ENCODE measurements at places on chromosomes 3 and 15. TPM values are rescaled to one million over a fixed set of nuclear protein-coding genes. Genes with fewer than 3 reads are reported as not detected.
A peak's percentile ranks its signal among the peaks of the same experiment; 100 is the strongest.

- no peak overlapping the region for H3K4me3 ChIP-seq
- no peak for DNase-seq
- H3K4me1 ChIP-seq, result no peaks in the 10 kb centered on the region
- no peaks in the 10 kb centered on the region for H3K27me3 ChIP-seq
- H3K36me3 ChIP-seq, result no peaks in the 10 kb centered on the region
Observed at GRCh38 chr3:171950373-171950772, 89.0 kb upstream of the FNDC3B start.

- no peak overlapping the region for H3K27ac ChIP-seq
- H3K36me3 ChIP-seq, result no peaks in the 10 kb centered on the region
- DNase-seq, result no peak
- H3K4me3 ChIP-seq, result no peak overlapping the region
- no peaks in the 10 kb centered on the region for H3K27me3 ChIP-seq
- no peaks in the 10 kb centered on the region for H3K4me1 ChIP-seq
Observed at GRCh38 chr3:190560013-190560895, 46.4 kb downstream of the IL1RAP start.

DNA sequence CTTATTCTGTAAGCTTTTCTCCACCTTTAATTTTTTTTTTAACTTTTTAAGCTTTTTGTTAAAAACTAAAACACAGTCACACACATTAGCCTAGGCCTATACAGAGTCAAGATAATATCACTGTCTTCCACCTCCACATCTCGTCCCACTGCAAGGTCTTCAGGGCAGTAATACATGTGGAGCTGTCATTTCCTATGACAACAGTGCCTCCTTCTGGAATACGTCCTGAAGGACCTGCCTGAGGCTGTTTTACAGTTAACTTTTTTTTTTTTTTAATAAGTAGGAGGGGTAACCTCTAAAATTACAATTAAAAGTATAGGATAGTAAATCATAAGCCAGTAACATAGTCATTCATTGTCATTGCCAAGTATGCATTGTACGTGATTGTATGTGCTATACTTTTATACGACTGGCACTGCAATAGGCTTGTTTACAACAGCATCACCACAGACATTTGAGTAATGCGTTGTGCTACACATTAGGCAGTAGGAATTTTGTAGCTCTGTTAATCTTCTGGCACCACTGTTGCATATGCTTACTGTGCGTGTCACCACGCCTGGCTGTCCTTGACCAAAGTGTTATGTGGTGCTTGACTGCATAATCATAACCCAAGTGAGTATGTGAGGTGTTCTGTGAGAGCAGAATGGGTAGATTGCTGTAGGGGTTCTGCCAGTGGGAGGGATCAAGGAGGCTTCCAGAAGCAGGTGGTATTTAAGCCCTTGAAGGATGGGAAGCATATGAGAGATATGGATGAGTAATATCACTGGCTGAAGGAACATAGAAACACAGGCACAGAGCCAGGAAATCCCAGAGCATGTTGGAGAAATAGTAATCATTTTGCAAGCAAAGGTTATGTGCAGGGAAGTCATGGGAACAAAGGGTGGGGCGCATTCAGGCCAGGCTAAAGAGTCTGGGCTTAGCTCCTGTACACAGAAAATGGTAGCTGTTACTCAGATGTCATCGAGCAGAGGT, 18.3 kb downstream of the FBXO22 start:
- no peak overlapping the region for H3K4me3 ChIP-seq
- H3K4me1 ChIP-seq, result no peaks in the 10 kb centered on the region
- peaks cover 10% of the 10 kb centered on the region for H3K36me3 ChIP-seq
- DNase-seq, result no peak
- H3K27ac ChIP-seq, result no peak overlapping the region
- H3K27me3 ChIP-seq, result no peaks in the 10 kb centered on the region

- H3K36me3 ChIP-seq, result no peaks in the 10 kb centered on the region
- no peak for DNase-seq
- no peaks in the 10 kb centered on the region for H3K4me1 ChIP-seq
- H3K27ac ChIP-seq, result no peak overlapping the region
- no peak overlapping the region for H3K4me3 ChIP-seq
- H3K27me3 ChIP-seq, result no peaks in the 10 kb centered on the region
Observed at GRCh38 chr3:166005126-166005525, 167.9 kb upstream of the BCHE start.

DNA sequence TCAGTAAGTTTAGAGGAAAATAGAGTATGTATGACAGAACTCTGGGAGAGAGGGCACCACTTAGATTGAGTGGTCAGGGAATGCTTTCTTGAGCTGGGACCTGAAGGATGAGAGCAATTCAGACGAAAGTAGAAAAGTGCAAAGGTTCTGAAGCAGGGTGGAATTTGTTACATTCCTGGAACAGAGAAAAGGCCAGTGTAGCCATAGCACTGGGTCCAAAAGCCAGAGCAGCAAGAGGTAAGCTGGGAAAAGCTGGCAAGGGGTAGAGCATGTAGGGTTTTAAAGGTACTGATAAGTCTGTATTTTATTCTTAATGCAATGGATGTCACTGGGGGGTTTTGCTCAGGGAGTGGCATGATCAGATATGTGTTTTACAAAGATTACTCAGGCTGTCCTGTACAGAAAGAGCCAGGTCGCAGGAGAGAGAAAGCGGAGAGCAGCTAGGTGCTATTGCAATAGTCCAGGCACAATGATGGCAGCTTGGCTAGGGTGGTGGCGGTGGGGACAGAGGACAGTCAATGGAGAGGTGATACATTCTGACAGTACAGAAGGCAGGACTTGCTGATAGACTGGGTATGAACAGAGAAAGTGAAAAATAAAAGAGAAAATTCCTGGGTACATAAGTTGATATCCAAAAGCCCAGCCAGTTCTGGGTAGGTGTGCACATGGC, 17.0 kb downstream of the FSTL1 start:
- no peak for DNase-seq
- H3K36me3 ChIP-seq, result no peaks in the 10 kb centered on the region
- peak overlapping the region; percentile 63 for H3K27ac ChIP-seq
- no peaks in the 10 kb centered on the region for H3K4me1 ChIP-seq

DNA sequence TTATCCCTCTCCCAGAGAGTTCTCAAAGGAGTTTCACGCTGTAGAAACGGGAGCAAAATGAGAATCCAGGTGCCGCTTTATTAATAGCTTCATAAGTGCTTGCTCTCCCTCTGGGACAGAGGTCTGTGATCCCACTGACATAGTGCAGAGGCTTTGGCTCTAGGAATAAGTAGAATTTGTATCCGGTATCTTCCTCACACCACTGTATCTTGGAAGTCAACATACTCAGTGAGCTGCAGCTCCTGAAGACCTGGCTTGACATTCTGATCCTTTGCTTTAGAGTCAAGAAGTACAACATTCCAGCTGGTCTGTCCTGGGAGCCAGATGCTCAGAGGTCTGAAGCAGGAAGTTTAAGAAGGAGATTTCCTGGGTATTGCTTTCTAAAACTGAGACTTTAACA, 323.0 kb downstream of the LPP start:
- H3K4me3 ChIP-seq, result no peak overlapping the region
- H3K4me1 ChIP-seq, result no peaks in the 10 kb centered on the region
- H3K27me3 ChIP-seq, result no peaks in the 10 kb centered on the region
- no peak overlapping the region for H3K27ac ChIP-seq
- no peak for DNase-seq

GRCh38 chr3:7393944-7394605, 533.2 kb downstream of the GRM7 start:
- H3K27me3 ChIP-seq, result no peaks in the 10 kb centered on the region
- H3K4me1 ChIP-seq, result no peaks in the 10 kb centered on the region
- no peak overlapping the region for H3K4me3 ChIP-seq
- no peak for DNase-seq
- no peaks in the 10 kb centered on the region for H3K36me3 ChIP-seq

DNA sequence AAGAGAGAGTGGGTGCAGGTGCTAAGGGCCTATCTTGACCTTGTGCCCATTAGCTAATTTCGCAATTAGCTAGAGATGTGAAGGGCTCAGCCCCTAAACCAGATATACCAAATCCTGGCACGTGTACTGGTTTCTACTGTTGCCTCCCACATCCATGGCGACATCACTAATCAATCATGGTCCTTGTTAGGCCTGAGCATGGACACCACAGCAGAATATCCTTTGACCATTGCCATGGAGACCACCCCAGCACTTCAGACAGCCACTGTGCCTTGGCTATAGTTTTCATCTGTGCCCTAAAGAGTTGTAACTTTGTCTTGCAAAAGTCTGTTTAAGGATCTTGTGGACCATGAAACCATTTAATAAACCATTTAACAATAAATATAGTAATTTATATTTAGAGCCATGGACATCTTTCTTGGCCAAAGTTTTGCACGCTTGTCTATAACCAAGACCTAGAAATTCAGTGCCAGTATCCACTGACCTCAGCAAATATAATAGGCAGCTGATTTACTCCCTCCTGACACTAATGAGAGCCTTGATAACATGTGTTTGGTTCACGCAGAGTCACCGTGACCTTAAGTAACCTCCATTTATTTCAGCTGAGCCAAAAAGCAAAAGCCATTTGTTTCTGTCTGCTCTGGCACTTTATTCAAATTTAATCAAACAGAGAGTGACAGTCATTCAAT, 43.4 kb downstream of the COLQ start:
- H3K4me3 ChIP-seq, result no peak overlapping the region
- no peak overlapping the region for H3K27ac ChIP-seq
- no peak for DNase-seq
- no peaks in the 10 kb centered on the region for H3K4me1 ChIP-seq
- no peaks in the 10 kb centered on the region for H3K36me3 ChIP-seq

GRCh38 chr3:117793622-117794265, 1084.2 kb downstream of the TUSC7 start:
- H3K36me3 ChIP-seq, result no peaks in the 10 kb centered on the region
- no peaks in the 10 kb centered on the region for H3K4me1 ChIP-seq
- H3K4me3 ChIP-seq, result no peak overlapping the region
- DNase-seq, result no peak
- H3K27ac ChIP-seq, result no peak overlapping the region

GRCh38 chr3:21704796-21705195, 46.2 kb downstream of the ZNF385D start:
- no peaks in the 10 kb centered on the region for H3K27me3 ChIP-seq
- no peaks in the 10 kb centered on the region for H3K36me3 ChIP-seq
- no peak overlapping the region for H3K4me3 ChIP-seq
- H3K4me1 ChIP-seq, result no peaks in the 10 kb centered on the region
- no peak for DNase-seq

DNA sequence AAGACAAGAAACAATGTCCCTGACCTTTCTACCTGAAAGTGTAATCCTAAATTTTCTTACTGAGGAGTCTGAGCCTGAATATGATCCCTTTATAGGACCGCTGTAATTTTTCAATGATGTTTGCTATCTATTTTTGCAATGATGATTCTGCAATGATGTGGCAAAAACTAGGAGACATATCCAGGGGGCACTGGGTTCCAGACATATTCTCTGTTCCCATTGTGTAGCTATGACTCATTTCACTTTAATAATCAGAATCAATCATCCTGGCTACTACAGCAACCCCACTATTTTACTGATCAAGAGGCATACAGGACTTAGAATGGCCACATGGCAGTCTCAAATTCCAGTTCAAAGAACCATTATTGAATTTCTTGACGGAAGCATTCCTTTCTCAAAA, 85.9 kb downstream of the AQR start:
- no peak overlapping the region for H3K4me3 ChIP-seq
- H3K27me3 ChIP-seq, result no peaks in the 10 kb centered on the region
- no peaks in the 10 kb centered on the region for H3K4me1 ChIP-seq
- H3K36me3 ChIP-seq, result peaks cover 79% of the 10 kb centered on the region
- H3K27ac ChIP-seq, result no peak overlapping the region

DNA sequence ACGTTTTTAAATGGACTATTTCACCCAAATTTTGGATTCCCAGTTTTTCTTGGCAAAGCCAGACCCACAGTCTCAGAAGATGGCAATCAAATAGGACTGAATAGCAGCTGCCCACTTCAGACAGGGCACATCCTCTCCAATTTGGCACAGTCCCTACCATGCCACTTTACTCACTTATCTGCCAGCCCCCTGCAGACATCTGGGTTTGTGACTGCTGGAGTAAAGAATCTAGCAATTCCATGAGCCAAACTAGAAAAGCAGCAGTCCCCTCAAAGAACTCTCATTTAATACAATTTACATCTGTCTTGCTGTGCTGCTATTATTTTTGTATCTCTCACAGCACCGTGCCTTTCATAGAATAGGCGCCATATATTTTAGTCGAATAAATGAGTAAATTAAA, 16.0 kb upstream of the LRRN1 start:
- no peak overlapping the region for H3K4me3 ChIP-seq
- no peaks in the 10 kb centered on the region for H3K36me3 ChIP-seq
- DNase-seq, result no peak
- H3K4me1 ChIP-seq, result no peaks in the 10 kb centered on the region
- no peak overlapping the region for H3K27ac ChIP-seq

DNA sequence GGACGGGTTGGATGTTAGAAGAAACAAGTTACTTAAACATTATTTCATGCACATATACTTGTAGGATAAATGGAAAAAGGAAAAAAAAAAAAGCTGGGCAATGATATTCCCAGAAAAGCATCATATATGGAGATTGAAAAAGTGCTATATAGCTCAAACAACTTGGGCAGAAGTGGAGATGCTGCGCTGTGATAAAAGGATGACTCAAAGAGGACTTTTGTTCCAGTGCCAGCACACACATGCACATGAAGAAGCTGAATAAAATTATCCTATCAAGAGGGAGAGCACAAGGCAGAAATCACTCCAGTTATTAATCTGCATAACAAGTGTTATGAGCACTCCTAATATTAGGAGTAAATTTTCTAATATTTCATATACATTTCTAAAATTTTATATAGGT, 30.9 kb downstream of the FRMD4B start:
- H3K27me3 ChIP-seq, result no peaks in the 10 kb centered on the region
- H3K4me3 ChIP-seq, result no peak overlapping the region
- no peak overlapping the region for H3K27ac ChIP-seq
- H3K36me3 ChIP-seq, result no peaks in the 10 kb centered on the region
- no peaks in the 10 kb centered on the region for H3K4me1 ChIP-seq

- no peaks in the 10 kb centered on the region for H3K27me3 ChIP-seq
- no peak for DNase-seq
- no peak overlapping the region for H3K4me3 ChIP-seq
Observed at GRCh38 chr3:193808317-193808716, 215.3 kb downstream of the OPA1 start.

Gene LRRIQ4
- not detected for total RNA-seq

Gene AQP9
- not detected for total RNA-seq

Gene PAQR5
- total RNA-seq, result 19.4 TPM

Gene GOLGA8J
- not detected for total RNA-seq

Gene ATP11B
- 145 TPM for total RNA-seq

Data from Peyer's patch (tissue), 4 donors.